ENCODE measurements at places on chromosomes 5 and 9.

- DNase-seq = no peak
These were observed 82.1 kb downstream of the FSTL4 start for GRCh38 chr5:133530270-133530669.

DNA sequence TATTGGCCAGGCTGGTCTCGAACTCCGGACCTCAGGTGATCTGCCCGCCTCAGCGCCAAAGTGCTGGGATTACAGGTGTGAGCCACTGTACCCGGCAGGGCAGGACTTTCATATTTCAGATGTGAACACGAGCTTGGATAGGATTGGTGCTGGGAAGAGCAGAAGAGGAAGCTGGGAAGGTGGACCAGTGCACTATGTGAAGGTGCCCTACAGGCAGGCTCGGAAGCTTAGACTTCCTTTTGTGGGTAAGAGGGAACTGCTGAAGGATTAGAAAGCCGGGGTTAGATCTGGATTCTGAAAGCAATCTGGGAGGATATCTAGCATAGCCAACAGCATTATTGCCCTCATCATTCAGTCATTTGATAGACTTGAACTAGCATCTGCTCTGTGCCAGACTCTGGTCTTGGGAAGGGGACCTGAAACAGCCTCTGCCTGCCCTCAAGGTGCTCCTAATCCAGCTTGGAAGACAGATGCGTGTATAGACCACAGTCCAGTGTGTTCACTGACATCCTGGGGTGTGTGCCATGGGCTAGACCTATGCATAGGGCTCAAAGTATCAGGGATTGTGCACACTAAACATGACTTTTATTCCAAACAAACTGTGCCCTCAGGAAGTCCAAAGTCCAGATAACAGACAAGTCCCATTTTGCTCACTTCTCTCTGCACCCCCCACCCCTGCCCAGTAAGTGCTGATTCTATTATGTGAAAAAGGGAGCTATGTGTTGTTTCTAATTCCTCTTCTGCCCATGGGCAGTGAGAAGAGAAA lies 637 bp downstream of the CBY3 start:
- DNase-seq = no peak

- no peak for DNase-seq
These were observed 35.4 kb downstream of the OTULIN start for GRCh38 chr5:14699807-14700400.

DNA sequence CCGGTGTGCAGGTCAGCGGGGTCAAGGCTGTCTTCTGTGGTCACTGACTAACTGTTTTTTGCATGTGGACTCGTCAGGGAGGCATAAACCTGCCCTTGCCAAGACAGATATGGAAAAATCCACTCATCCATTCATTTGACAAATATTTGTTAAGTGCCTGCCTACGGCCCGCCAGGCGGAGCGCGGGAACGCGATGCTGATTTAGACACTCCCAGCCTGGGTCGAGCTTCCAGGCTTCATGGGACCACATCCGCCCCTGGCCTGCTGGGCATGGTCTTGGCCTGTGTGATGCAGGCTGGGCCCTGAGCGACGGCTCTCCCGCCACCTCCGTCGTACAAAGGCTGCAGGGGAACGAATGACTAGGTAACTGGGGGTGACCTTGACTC lies 18.1 kb downstream of the MYMK start:
- no peak for DNase-seq

DNA sequence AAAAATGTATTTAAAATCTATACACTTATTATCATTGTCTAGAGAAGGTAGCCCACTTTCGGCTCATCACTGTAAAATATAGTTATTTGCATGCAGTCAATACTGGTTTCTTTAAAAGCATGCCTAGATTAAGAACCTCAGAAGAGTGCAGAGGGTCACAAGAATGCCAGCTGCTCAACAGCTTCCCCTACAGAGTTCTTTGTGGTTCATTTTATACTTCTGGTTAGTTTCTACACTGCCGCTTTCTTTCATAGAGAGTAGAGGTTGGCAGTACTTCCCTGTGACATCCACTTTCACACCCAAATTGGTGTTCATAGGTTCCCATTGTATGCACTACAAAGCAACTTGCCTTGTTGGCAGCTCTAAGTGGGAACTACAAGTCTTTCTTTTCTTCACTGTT lies 137.3 kb downstream of the KIAA0825 start:
- no peak for DNase-seq

GRCh38 chr5:174910245-174910737 lies 185.9 kb downstream of the MSX2 start:
- DNase-seq = no peak

GRCh38 chr5:175814691-175815090 lies 56.7 kb upstream of the CPLX2 start:
- DNase-seq = no peak

- no peak for DNase-seq
These were observed 372.5 kb downstream of the ARHGEF28 start for GRCh38 chr5:73998489-73998888.

DNA sequence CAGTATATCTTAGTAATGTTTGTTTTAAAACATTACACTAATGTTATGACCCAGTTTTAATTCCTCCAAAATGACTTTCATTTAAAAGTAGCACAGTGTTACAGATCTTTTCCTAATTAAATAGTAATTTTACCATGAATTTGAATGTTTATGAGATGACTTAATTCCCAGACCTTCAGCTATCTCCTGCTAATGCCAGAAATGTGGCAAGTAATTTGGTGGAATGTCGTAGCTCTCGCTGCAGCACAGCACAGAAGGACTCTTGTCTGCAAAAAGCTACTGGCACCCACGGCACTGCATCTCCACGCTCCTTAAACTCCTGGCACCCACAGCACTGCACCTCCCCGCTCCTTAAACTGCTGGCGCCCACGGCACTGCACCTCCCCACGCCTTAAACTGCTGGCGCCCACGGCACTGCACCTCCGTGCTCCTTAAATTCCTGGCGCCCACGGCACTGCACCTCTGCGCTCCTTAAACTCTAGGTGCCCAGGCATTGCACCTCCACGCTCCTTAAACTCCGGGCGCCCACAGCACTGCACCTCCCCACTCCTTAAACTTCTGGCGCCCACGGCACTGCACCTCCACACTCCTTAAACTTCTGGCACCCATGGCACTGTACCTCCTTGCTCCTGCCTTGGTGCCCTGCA lies 163.1 kb downstream of the CDK5RAP2 start:
- DNase-seq = no peak

GRCh38 chr5:142925795-142926194 lies 155.6 kb downstream of the ARHGAP26 start:
- peak; percentile 61 for DNase-seq

- no peak for DNase-seq
These were observed 143.8 kb upstream of the PPP1R26 start for GRCh38 chr9:135335691-135336181.

GRCh38 chr5:36297653-36298052 lies 4.0 kb downstream of the RANBP3L start:
- no peak for DNase-seq

- no peak for DNase-seq
These were observed 16.3 kb upstream of the MAML1 start for GRCh38 chr5:179716286-179716685.

GRCh38 chr5:178818094-178818493 lies 41.7 kb upstream of the ZNF354B start:
- no peak for DNase-seq

DNA sequence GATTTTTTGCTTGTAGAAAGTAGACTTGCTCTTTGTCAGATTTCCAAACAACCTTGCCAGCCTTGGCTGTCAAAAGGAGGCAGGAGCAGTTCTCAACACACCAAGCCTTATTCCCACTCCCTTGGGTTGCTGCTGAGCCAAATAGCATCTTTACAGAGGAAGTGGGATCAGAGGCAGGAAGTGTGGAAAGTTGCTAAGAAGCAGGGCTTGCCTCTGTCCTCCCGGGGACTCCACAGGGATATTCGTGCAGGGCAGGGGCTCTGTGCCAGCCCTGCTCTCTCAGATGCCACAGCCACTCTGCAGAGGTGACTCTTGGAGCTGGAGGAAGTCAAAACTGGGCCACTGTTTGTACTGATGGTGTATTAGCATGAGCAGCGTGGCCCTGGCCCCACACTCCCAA lies 24.3 kb downstream of the PTPDC1 start:
- DNase-seq = no peak

DNA sequence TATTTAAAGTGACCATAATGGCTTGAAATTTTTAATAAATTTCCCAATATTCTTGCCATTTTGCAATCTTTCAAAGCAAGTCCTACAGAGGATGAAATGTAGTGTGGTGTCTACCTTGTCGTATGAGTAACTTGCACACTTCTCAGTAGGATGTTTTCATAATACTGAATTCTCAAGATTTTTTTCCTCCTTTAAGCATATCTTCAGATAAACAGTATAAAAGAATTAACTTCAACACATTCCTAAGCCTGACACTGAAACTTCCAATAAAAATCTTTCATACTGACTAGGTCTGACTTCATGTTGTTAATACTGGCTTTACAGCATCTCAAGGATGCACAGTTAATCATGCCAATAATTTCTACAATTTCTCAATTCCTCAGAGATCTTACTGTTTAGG lies 62.0 kb downstream of the DROSHA start:
- DNase-seq = no peak

- no peak for DNase-seq
These were observed 79.6 kb upstream of the BNC2 start for GRCh38 chr9:16950051-16950450.

DNA sequence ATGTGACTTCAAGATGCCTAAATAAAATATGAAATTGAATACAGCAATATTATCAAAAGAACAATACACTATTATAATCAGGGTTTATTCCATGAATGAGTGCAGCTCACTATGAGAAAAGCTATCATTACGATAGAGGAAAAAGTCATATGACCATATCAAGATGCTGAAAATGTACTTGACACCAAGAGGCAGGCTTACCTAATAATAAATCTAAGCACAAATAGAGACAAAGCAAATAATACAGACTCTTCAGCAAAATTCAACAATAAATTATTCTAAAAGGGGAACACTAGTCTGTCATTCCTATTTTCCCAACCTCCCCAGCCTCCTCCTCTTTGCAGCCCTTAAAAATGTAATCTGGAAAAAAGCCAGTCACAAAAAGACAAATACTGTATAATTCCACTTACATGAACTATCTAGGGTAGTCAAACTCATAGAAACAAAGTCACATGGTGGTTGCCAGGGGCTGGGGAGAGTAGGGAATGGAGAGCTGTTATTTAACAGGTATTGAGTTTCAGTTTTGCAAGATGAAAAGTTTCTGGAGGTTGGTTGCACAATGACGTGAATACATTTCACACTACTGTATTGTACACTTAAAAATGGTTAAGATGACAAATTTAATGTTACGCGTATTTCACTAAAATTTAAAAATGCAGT lies 148.4 kb downstream of the NFIB start:
- DNase-seq = no peak

- no peak for DNase-seq
These were observed 129.3 kb upstream of the SLC44A1 start for GRCh38 chr9:105114964-105115728.

- DNase-seq = no peak
These were observed at the start of gene IL6ST for GRCh38 chr5:55994495-55994997. TSS of gene IL6ST (minus strand) at chr5:55994963. CDS start at chr5:55976278, 18,685 bp downstream.

GRCh38 chr9:77999231-77999631 lies 32.4 kb downstream of the GNAQ start:
- no peak for DNase-seq

GRCh38 chr9:114442022-114442421 lies 54.2 kb upstream of the AKNA start:
- no peak for DNase-seq

GRCh38 chr5:96288166-96288844 lies 144.7 kb downstream of the PCSK1 start:
- no peak for DNase-seq

DNA sequence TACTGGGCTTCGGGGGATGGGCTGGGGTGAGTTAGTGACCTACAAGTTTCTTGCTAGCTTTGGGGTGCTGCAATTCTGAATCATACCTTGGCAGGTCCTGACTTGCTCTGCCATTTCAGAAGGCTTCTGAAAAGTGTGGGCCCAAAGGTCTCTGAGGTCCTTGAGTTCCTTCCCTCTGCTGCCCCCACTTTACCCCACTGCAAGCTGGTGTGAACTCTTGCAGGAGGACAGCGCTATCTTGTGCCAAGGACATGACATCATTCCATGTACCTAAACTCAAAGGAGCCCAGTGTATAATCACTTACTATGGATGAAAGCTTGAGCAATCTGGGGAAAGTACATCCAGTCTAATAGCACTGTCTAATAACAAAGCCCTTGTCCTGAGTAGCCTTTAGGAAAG lies 157.4 kb downstream of the RMI1 start:
- no peak for DNase-seq

DNA sequence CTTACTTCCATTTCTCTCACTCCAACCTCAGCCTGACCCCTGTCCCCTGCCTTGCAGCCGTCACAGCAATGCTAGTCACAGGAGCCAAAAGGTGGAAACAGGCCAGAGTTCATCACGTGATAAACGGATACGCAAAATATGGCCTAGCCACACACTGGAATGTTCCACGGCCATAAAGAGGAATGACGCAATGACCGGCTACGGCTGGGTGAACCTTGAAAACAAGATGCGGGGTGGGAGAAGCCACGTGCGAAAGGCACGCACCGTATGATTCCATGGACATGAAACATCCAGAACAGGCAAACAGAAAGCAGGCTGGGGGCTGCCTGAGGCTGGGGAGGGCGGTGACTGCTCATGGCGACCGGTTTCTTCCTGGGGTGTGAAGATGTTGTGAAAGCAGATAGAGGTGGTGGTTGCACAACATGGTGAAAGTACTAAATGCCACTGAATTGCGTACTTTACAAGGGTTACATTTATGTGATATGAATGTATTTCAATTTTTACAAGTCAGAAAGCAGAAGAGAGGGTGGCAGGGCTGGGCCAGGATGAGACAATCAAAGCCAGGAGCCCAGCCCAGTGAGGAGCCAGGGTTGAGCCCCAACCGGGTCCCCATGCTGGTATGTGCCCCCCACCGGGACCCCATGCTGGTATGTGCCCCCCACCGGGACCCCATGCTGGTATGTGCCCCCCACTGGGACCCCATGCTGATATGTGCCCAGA lies 117.8 kb upstream of the SARDH start:
- DNase-seq = peak; percentile 63

GRCh38 chr9:81264516-81264915 lies 424.8 kb downstream of the TLE1 start:
- peak; percentile 53 for DNase-seq

DNA sequence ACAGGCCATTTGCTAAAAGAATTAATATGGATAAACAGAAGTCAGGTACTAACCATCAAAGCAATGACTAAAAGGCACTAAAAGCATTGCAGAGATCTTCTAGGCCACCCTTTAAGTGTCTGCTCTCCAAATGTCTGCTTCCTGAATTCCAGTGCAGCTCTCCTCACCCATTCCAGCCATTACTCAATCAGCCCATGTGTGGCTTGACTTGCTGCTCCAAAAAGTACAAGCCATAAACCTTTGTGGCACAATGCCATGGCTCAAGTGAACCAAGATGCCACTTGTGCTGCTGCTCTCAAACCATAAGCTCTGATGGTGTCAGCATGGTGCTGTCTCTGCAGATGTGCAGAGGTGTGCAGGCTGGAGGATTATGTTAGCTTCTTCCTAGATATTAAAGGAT lies 290.2 kb upstream of the POU5F2 start:
- DNase-seq = no peak

Data from non-pigmented ciliary epithelial cell (primary cell).